ENCODE measurements at places on chromosomes 16 and 17. TPM values are rescaled to one million over a fixed set of nuclear protein-coding genes. Genes with fewer than 3 reads are reported as not detected.

Gene ST6GALNAC1
- polyA plus RNA-seq, result 0.29 TPM

Gene C1QTNF8
- not detected for polyA plus RNA-seq

Gene SPIRE2
- polyA plus RNA-seq, result 1.5 TPM

Gene GAS2L2
- polyA plus RNA-seq, result not detected

Gene SLC6A4
- not detected for polyA plus RNA-seq

Gene PSMC3IP
- 17.0 TPM for polyA plus RNA-seq

Gene STAT3
- polyA plus RNA-seq, result 23.0 TPM

Gene PERCC1
- not detected for polyA plus RNA-seq

Gene TERB1
- not detected for polyA plus RNA-seq

DNA sequence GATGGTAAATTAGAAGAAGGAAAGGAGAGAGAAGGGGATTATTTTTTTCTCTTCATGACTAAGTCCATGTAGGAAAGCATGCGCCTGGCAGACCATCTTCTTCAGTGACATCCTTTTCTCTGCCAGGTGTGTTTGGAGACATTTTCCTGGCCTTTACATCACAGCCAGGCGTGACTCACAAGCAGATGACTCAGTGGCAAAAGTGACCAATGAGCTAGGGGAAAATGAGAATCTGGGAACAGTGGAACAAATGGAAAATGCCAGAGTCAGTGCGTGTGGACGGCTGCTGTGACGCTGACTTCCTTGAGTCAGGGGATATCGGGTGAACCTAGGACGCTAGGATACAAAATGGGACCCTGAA is 9.4 kb downstream of the KIAA0513 start:
- DNase-seq, result peak; percentile 85

DNA sequence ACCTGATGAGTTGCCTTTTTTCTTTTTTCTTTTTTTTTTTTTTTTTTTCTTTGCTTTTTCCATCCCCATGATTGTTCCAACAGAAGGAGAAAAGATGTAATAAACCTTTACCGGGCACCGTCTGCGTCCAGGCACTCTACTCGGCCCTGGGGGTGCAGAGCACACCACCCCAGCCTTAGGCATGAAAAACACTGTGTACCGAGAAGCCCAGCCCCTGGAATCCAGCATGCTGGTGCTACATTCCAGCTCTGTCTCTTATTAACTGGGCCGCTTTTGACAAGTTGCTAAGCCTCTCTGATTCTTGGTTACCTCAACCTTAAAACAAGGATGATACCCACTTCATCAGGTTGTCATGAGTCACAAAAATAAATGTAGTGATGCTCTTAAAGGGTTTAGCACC is 64.1 kb upstream of the HSBP1 start:
- no peak for DNase-seq

DNA sequence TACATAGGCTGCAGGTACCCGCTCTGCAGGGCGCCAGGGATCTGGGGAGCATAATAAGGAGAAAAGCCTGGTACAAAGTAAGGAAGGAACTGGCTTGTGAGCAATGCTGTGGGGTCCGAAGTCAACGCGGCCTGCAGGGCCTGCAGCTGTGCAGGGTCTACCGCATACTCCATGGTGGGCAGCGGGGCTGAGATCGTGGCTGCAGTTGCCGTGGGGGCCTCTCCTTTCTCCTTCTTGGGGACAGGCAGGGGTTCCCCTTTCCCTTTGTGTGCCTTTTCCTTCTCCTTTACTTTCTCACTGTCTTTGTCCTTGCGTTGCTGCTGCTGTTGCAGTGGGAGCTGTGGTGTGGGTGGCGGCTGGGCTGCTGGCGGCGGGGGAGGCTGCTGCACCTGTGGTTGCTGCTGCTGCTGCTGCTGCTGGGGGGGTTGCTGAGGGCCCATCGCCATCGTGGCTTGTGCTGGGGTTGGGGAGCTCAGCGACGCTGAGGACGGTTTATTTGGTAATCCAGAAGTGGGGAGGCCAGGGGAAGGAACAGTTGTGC is 259.6 kb downstream of the ZFHX3 start:
- DNase-seq, result no peak

GRCh38 chr16:86616906-86617305 is 38.6 kb downstream of the FOXL1 start:
- DNase-seq, result no peak

- DNase-seq, result peak; percentile 75
Measured at GRCh38 chr16:64964126-64964540, 157.7 kb downstream of the CDH11 start.

- no peak for DNase-seq
Measured at GRCh38 chr16:73915935-73916334, 380.7 kb upstream of the PSMD7 start.

DNA sequence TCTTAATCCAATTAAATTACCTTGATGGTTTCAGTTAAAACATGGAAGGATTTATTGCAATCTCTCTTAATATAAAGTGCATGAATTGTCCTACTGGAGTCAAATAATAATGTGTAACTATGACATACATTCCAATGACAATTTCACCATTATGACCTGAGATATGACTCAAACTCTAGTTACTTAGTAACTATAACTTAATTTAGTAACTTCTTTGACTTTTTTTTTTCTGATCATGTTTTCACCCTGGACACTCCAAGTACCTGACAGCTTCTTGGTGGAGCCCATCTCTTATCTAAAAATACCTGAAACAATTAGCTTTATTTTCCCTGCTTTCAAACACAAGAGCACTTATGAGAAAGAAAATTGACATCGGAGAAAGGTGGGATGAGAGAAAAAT is 123.7 kb downstream of the STX8 start:
- DNase-seq, result no peak

- no peak for DNase-seq
Measured at GRCh38 chr16:51971184-51971583, 575.8 kb downstream of the TOX3 start.

DNA sequence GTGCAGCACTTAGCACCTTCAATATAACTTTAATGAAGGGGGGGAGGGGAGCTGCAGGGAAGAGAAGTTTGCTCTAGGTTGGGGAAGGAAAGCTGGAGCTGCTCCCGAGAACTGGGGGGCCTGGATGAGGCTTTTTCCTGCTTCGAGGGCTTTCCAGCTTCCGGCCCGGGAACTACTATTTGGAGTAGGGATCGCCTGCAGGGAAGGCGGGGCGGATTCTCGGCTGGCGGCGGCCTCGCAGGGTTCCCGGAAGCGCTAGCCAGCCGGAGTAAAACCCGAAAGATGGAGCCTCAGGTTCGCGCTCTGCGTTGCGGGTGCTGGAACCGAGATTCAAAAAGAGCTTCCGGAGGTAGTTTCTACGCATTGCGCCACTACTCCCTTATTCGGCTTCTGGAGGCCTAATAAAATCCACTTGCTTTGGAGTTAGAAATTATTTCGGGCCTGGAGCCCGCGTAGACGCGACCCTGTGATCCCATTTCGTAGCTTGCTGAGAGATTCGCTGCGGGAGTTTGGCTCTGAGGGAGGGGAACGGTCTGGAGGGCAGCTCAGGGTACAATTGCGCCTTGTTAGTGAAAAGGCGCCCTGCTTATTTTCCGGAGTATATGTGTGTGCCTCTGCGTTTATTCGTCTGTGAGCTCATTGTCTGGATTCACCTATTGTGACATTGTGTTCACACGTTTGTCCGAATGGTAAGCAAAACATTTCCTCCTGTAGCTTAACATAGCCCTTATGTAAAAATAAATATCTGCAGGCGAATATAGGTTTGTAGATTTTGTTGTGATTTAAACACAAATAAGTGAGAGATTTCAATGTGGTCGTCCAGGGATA is 652 bp downstream of the PRAC2 start:
- no peak for DNase-seq

- DNase-seq, result no peak
Measured at GRCh38 chr17:40978575-40979151, 5.5 kb downstream of the KRT40 start.

GRCh38 chr17:51995797-51996403 is 162.6 kb downstream of the CA10 start:
- peak; percentile 72 for DNase-seq

DNA sequence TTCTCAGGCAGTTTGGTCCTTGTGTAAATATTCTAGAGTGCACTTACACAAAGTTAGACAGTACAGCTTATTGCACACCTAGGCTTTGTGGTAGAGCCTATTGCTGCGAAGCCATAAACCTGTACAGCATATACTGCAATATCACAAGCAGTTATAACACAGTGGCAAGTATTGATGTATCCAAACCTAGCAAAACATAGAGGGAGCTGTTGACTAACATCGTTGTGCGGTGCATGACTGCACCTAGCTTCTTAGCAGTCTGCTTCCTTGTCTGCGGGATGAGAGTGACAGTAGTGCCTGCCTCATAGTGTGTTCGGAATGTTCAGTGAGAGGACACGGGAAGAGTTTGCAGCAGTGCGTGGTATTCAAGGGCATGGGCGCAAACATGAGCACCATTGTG is 78.9 kb downstream of the MPRIP start:
- no peak for DNase-seq

GRCh38 chr17:35312790-35313711 is 60.4 kb downstream of the SLFN11 start:
- DNase-seq, result peak; percentile 14

- DNase-seq, result no peak
Measured at GRCh38 chr17:37230633-37231032, 145.2 kb upstream of the C17orf78 start.

DNA sequence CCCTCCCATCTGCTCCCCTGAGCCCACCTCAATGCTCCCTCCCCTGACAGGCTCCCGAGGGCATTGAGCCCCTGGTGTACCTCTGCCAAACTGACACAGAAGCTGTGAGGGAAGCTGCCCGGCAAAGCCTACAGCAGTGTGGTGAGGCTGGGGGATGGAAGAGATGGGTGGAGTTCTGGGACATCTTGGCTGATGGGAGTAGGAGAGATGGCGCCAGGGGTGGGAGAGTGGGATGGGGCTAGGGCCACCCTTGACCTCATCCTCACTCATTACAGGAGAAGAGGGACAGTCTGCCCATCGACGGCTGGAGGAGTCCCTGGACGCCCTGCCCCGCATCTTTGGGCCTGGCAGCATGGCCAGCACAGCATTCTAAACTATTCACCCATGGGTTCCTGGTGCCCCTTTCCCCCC is 16.2 kb upstream of the CTCF start:
- DNase-seq, result no peak

DNA sequence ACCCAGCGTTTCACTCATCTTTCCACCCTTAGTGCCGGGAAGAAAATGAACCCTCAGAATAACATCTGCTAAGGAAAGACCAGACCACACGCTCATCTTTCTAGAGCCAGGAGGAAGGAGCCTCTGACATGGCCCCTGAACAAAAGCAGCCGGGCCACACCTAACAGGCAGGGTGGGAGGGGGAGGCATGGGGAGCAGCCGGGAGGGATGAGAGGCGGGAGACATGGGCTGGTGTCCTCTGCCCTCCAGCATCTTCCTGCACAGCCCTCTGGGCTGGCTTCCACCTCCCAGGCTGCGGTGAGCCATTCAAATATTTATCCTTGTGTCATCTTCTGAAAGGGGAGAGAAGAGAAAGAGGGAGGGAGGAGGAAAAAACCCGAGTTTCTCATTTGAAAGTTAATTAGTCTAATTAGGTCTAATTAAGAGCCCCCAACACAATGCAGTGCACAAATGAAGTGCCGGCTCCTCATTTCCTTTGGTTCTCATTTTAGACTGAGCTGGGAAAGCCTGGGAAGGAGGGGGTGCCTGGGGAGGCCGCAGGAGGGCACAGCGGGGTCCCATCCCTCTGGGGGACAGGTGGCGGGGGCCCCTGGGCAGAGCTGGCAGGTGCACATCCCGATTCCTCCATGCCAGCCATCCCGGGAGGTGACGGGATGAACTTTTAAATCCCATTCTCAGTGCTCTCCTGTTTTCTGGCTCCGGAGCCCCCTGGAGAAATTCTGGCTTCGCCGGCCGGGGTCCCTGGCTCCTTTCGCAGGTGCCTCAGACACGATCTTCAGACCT is 90.5 kb downstream of the ENGASE start:
- DNase-seq, result no peak

DNA sequence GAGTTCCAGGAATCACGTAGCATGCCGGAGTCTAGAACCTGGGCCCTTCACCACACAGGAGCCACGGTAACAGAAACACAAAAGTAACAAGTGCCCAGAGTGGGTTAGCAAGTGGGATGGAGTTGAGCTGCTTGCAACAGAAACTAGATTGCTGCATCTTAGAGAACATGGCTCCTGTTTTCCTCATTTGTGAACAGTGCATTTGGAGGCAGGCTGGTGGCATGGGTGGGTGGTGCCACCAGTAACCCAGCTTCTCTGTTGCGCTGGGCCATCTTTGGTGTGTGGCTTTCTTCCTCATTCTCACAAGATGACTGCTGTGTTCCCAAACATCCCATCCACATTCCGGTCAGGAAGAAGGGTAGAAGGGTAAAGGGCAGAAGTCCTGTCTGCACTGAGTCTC is 95.5 kb downstream of the KATNIP start:
- DNase-seq, result no peak

- DNase-seq, result no peak
Measured at GRCh38 chr16:27739606-27740357, 189.8 kb downstream of the KATNIP start.

DNA sequence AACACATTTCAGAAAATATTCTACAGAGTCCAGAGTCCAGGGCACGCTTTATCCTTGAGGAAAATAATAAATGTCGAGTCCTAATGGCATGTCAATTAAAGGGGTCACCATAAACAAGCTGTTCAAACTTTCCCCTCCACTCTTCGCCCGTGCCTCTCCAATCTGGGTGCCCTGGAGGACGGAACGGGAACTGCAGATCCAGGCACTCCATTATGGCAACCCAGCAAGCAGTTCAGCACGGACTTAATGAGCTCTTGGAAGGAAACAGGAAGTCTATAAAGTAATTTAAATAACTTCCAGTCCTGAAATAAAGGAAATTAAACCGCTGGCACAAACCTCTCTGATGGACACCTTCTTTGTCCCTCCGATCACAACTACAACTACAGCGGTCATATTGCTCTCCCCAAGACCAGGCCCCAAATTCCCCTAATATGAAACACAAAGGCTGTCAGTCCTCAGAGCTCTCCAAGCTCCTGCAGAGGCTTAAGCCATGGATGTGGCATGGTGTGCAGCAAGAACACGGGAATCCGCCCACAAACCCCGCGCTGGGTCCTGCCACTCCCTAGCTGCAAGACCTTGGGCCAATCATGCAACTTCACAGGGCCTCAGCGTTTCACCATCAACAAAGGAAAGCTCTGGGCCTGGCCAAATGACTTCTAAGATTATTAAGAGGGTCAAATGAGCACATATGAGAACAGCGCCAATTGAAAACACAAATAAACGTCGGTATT is 52.6 kb downstream of the ZFHX3 start:
- DNase-seq, result no peak

GRCh38 chr16:9091867-9092281 is 430 bp downstream of the HAPSTR1 start:
- DNase-seq, result peak; percentile 35
